ENCODE measurements at places on chromosomes 1 and 21.

- DNase-seq: no peak
Observed at GRCh38 chr1:175268720-175269119, 76.1 kb upstream of the KIAA0040 start.

DNA sequence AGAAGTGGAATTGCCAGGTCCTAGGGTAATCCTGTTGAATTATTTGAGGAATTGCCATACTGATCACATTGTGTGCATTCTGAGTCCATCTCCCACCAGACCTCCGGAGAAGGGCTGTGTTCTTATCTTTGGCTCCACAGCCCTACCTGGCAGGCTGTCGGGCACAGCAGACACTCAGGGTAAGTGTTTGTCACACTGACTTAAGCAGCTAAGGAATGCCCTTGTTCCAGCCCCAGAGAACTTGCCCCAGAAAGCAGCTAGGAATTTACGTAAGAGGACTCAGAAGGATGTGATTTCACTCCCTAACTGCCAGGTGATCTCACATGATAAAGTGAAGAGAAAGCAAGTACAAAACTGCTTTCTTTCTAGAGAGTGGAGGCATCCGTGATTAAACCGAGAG is 21.0 kb downstream of the VASH2 start:
- no peak for DNase-seq

GRCh38 chr1:158117854-158118704 is 62.6 kb upstream of the CD1D start:
- peak; percentile 25 for DNase-seq

DNA sequence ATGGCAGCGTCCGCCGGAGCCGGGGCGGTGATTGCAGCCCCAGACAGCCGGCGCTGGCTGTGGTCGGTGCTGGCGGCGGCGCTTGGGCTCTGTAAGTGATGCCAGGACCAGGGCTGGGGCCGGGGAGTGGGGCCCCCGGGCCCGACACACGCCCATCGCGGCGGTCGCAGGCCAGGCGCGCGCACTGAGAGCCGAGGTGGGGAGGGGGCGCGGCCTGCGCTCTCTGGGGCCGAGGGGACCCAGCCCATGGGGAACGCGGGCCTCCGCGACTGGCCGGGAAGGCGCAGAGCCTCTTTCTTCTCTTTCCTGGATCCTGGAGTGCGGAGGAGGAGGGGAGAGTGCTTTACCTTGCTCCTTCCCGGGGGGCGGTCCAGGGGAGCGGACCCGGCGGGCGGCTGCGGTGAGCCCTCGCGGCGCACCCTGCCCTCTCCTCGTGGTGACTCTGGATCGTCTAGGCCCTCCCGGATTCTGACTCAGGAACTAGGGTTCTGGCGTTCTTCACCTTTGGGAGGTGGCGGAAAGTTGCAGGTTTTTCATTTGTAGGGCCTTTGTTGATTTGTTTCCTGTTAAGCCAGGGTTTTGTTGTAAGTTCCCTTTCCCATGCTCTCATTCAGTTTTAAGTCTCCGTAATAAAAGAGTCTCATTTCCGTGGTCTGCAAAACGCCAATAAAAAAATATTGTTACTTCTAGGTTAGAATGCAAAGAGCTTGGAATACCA is 529 bp downstream of the MPZL1 start:
- DNase-seq: no peak

- no peak for DNase-seq
Observed at GRCh38 chr1:25985670-25986069, 12.2 kb downstream of the PAFAH2 start.

- DNase-seq: no peak
Observed at GRCh38 chr1:156623946-156624813, 5.0 kb downstream of the HAPLN2 start.

DNA sequence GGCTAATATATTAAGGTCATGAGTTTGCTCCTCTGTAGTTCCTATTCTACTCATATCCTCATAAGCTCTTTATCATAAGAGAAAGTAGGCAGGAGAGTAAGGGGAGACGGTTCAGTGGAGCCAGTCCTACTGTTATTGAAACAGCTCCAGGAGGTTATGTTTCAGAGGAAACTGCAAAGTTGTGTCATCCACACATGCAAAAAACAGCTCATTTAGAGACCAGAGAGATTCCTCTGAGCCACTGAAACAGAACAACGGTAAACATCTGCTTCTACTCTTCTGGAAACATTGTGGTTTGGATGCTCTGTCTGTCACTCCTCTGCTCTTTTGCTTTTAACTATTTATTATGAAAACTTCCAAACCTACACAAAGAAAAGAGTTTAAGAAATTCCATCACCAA is 66.3 kb upstream of the PPP2R5A start:
- DNase-seq: no peak

DNA sequence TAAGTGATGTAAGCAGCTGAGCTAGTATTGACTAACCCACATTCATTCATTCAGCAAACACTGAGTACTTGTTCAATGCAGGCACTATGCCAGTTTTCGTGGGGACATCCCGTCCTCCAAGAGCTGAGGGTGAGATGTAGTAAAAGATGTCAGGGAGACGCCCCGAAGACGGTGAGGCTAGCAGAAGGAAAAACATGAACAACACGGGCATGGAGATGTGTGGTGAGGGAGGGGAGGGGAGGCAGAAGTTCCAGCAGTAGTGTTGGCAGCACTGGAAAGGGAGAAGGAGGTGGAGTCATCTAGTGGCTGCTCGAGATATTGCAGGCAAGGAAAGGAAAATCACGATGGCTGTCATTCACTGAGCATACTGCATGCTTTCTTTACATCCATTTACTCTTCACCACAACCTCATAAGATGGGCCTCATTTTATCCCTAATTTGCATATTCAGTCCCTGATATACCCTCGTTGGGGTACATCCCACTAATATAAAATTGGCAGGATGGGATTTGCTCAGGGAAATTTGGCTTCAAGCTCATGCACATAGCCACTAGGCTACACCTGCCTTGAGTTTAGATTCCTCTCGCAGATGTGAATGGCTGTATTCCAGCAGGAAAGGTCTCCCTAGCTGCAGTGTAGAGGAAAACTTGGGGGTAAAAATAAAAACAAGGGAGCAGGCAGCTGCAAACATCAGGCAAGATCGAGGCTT is 14.5 kb downstream of the PDZK1IP1 start:
- no peak for DNase-seq

DNA sequence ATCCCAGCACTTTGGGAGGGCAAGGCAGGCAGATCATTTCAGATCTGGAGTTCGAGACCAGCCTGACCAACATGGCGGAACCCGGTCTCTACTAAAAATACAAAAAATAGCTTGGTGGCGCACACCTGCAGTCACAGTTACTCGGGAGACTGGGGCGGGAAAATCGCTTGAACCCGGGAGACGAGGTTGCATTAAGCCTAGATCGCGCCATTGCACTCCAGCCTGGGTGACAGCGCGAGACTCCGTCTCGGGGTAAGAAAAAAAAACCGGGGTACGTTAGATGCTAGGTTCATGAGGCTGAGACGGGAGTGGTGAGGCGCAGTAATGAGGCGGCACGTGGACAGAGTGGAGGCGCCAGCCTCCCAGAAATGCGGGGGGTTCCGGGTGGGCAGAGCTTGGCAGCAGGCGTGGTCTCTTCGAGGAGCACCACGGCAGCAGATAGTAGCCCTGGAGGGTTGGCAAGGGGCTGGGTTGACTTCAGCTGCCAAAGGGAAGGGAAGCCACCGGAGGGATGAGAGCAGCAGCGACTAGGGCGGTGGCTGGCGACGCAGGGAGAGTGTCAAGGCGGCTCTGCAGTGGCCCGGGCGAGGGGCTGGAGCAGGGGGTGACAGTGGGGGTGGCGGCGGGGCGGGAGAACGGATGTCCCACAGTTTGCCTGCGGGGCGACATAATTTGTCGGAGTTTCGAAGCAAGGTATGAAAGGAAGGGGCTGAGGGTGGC is 832 bp downstream of the MRPL20 start:
- no peak for DNase-seq

GRCh38 chr1:100982793-100983192 is 42.8 kb downstream of the DPH5 start:
- DNase-seq: no peak

DNA sequence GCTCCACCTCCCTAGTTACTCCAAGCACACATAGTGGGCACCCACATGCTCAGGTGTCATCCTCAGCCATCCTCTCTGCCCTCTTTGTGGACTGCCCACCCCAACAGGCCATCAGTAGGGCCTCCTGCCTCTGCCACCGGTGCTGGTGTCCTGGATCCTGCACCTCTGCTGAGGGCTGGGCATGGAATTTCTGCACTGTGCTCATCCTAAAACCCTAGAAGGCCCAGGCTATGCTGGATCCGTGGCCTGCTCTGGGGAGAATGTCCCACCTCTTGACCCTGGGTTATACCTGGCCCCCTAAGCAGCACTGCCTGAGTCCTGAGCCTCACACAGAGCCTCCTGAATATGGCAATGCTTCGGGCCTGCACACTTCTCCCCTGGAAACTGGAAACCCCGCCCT is 318.3 kb downstream of the MATN1 start:
- DNase-seq: no peak

- peak; percentile 32 for DNase-seq
Observed at GRCh38 chr1:33137800-33138199, 44.0 kb downstream of the TRIM62 start.

Data from stimulated activated CD8-positive, alpha-beta memory T cell treated with anti-CD3 and anti-CD28 coated beads, Interleukin-2, amount 100 ng/mL, for 48 hours (primary cell).